Mammary microvascular endothelial cell (primary cell): ENCODE measurements at places on chromosomes 16 and 17. TPM values are rescaled to one million over a fixed set of nuclear protein-coding genes. Genes with fewer than 3 reads are reported as not detected.

The HBA2 gene
- not detected in 2 replicates for total RNA-seq

The CMTM1 gene
- 1.9 and 4.0 TPM in 2 replicates for total RNA-seq

The CNGB1 gene
- 0.05 TPM in 1 of 2 replicates, not detected in the other for total RNA-seq

The SLC6A4 gene
- 1.9 and 3.0 TPM in 2 replicates for total RNA-seq

The PPP1R27 gene
- not detected in 2 replicates for total RNA-seq

The KRT33B gene
- not detected in 2 replicates for total RNA-seq
